AG08396 (cell line): ENCODE measurements at places on chromosomes 1 and 21.

GRCh38 chr1:72482736-72483413 is 200.5 kb upstream of the NEGR1 start:
- DNase-seq, result no peak

GRCh38 chr1:54338464-54338863 is 67.7 kb downstream of the SSBP3 start:
- DNase-seq, result no peak

GRCh38 chr1:208606959-208607358 is 362.8 kb upstream of the PLXNA2 start:
- no peak for DNase-seq

DNA sequence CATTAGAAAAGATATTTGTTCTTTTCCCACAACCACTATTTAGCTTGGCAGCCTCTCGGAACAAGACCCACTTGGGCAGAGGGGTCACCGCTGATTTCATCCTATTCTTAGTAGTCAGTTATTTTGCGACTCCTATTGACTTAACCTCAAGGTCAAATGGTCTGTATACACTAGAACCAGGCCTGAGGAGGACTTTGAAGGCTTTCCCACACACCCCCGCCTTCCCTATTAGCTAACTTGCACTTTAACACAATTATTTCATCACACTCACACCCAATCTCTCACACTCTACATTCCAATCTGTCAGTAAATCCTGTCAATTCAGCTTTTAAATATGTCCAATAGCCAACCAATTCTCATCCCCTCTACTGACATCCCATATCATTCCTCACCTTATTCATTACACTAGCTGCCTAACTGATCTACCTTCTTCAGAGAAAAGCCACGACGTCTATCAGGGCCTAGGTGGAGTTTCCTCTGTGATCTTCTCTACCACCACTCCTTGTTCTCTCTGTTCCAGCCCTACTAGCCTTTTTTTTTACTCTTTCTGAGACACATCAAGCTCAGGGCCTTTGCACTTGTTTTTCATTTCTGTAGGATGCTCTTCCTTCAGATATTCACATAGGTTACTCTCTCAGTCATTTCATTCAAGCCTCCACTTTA is 1.0 kb upstream of the NIBAN1 start:
- DNase-seq, result no peak

DNA sequence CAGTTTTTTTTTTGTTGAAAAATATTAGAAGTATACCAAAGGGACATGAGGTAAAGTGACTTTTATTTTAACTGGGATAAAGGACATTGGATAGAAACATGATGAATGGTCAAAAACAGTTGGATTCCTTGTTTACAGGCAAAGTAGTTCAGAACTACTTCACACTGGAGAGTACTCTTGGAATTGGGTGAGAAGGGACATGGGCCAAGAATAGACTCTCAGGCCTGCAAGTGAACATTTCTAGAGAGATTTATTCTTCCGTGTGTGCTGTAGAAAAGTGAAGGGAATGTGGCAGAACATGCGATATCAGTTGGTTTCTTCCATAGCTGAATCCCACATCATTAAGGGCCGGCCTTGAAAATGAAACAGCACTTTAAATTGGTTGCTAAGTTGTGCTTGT is 290.5 kb downstream of the ADGRL2 start:
- no peak for DNase-seq

GRCh38 chr1:150009604-150010392 is 728 bp downstream of the OTUD7B start:
- peak; percentile 70 for DNase-seq

GRCh38 chr1:158199849-158200248 is 19.2 kb downstream of the CD1D start:
- no peak for DNase-seq

DNA sequence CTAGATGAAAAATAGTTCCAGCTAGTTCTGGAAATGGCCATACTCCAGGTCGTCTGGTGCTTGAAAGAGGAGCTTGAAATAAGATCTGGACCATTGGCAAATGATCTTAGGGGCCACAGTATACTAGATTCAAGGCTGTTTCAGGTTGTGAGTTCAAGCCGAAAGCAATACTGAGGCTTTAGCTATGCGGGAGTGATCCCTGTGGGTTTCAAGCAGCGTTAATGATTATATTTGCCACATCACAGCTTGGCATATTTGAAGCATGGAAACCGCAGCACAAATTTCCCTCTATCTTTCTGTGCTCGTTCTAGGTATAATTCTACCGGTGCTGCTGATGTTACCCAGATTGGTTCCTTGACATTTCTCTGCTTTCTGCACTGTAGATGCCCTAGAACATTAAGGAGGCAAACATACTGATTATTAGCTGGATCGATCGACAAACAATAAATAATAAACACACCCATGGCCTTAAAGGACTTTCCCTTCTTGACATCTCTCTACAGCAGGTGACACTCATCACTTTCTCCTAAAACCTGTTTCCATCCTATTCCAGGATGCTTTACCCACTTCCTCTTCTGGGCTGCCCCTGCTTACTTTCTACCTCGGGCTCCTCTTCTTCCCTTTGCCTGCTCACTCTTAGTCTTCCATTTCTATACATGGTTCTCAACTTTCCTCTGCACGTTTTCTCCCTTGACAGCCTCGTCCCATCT is 40.6 kb upstream of the LYST start:
- DNase-seq, result no peak

GRCh38 chr1:8161546-8162105 is 135.5 kb upstream of the ERRFI1 start:
- no peak for DNase-seq

- peak; percentile 75 for DNase-seq
These were observed 2.9 kb upstream of the PDZK1IP1 start for GRCh38 chr1:47192458-47193384.

GRCh38 chr1:32028746-32029145 is 15.1 kb downstream of the KHDRBS1 start:
- no peak for DNase-seq

DNA sequence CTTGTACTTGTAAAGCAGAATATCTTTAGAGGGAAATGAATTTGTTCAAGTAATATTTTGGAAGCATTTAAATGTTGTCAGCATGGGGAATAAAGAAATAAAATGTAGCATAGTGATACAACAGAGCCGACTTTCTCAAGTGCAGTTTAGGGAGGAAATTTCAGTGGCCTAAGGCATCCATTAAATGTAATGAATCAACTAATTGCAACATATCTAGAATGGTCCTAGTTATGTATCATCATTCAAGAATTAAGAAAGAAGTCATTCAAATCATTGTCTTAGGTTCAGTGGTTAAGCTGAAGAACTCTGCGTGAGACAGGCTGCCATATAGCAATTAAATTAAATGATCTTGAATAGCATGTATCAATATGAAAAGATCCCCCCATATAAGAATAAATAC is 360.7 kb downstream of the TBX15 start:
- no peak for DNase-seq

- DNase-seq, result no peak
These were observed 54.1 kb upstream of the POFUT2 start for GRCh38 chr21:45341779-45342178.

GRCh38 chr1:1318131-1318652 is 6.3 kb downstream of the INTS11 start:
- DNase-seq, result peak; percentile 76

DNA sequence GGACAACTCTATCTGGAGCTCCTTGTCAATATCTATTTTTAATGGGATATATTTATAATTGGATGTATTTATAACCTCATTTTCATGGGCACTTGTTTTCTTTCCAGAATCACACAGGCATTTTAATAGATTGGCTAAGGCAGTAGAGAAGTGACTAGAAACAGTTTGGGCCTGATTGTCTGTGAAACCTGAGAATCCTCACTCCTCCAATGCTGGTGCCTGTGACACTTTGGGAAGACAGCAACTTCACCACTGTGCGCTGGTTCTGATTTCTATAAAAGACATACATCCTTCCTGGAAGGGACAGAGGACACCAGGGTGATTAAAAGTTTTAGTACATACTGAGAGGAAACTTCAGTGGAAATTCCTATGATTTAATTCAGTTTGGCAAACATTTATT is 39.6 kb upstream of the RXRG start:
- no peak for DNase-seq

- DNase-seq, result no peak
These were observed 601.6 kb upstream of the USP24 start for GRCh38 chr1:55816456-55817426.

- DNase-seq, result no peak
These were observed 51.3 kb upstream of the SELENON start for GRCh38 chr1:25748531-25749205.

DNA sequence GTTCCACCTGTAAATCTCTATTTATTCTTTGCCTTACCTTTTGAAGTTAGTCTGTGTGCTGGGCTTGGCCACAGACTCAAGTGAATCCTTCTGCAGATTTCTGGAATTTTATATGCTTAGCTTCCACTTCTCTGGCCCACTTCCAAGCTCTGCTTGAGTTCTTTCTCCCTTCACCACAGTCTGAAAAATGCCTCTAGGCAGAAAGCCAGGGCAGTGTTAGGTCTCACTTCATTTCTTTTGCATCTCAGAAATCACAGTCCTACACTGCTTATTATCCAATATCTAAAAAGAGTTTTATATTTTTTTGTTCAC is 48.9 kb downstream of the INKA2 start:
- peak; percentile 39 for DNase-seq

GRCh38 chr1:21861602-21862429 is 49.8 kb downstream of the LDLRAD2 start:
- peak; percentile 77 for DNase-seq

- DNase-seq, result no peak
These were observed 57.8 kb upstream of the TARBP1 start for GRCh38 chr1:234536741-234537140.

DNA sequence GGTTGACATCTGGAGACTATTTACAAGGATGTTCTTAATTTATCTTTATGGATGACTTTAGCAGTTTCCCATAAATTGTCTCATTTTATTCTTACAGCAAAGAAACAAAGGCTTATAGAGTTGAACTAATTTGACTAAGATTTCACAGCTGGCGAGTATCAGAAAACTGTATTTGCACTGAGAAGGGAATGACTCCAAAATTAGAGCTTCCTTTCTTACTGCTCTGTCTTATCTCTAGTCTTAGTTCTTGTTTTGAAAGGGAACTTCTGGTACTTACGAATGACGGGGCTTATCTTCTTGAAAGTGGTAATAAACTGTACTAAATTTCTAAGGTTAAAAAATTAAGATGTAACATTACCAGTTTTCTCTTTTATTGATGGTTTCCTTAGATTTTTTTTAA is 13.6 kb downstream of the CNST start:
- no peak for DNase-seq

- no peak for DNase-seq
These were observed 17.6 kb upstream of the ARF1 start for GRCh38 chr1:228064741-228065542.

DNA sequence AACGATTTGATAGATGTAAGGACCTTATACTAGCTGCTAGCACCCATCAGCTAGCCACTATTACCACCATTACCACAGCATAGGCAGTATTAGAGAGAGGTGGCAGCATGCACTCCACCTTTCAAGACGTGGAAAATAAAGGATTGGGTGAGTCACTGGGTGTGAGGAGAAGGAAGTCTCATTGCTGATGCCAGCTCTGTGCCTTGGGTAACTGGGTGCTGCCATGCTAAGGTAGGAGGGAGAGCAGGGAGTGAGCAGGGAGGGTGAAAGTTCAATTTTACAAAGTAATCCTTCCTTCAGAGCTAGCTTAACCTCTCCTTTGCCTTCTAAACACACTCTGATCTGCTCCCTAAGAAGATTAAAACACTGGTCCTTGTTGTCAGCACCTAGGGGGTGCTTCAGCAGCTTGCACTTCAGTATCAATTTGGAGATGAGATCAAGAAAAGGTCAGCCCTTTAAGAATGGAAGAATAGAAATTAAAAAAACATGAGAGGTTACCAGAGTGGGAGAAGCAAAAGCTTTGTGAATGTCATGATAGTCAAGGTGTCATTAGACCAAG is 1.8 kb upstream of the LIN9 start:
- DNase-seq, result no peak

DNA sequence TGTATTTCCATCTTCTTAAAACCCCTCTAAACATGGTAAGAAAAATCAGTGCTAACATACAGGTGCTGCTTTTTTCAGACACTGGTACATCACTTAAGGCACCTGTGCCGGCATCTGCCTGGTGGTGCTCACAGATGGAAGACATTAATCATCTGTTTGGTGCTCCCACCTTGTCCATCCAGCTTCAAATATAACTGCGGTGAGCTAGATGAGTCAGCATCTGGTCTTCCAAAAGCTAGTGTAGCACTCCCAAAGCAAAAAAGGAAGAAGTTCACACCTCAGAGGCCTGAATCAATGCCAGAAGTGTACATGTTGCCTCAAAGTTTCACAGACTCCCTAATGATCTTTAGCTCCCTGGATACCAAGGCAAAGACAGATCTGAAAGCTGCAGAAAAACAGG is 44.4 kb downstream of the TM2D1 start:
- DNase-seq, result no peak

DNA sequence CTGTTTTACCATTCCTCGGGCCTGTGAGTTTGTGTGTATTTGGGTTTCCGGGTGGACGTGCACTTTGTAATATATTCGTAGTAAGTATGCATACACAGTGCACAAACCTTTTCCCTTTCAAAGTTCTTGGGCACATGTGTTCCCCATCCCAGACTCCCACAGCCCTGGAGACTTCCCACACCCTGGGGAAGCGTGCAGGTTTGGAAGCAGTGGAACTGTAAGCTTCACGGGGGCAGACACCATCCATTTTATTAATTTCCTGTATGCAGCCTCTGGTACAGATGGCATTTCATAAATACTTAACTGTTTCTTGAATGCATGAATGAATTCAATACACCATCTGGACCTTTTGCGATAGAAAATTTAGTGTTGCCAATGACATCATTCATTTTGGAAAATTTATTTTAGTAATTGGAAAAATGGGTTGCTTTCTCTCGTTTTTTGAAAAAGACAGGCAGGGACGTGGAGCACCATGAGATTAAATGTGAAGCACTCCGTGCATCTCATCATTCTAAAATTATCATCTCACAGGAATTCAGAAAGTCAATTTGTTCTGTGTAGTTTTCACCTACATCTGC is 10.8 kb downstream of the ETS2 start:
- no peak for DNase-seq

DNA sequence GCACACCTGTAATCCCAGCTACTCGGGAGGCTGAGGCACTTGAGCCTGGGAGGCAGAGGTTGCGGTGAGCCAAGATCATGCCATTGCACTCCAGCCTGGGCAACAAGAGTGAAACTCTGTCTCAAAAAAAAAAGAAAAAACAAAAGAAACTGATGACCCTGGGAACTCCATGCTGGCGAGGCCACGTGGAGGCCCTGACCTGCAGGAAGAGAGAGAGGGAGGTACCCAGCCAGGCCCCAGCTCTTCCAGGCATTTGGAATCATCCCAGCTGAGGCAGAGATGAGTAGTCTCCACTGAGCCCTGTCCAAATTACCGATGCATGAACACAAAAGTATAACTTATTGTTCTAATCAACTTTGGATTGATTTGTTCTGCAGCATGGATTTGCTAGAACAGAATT is 132.0 kb upstream of the ZBTB40 start:
- DNase-seq, result no peak

DNA sequence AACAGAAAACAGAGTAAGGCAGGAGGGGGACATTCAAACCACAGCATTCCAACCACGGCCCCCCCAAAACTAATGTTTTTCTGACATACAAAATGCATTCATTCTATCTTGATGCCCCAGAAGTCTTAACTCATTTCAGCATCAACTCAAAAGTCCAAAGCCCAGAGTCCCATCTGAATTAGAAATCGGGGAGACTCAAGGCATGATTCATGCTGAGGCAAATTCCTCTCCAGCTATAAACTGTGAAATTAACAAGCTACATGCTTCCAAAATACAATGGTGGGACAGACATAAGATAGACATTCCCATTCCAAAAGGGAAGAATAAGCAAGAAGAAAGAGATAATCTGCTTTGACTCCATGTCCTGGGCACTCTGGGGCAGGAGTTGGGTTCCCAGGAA is 73.9 kb downstream of the KCNJ15 start:
- DNase-seq, result no peak

- no peak for DNase-seq
These were observed 16.5 kb downstream of the FMO5 start for GRCh38 chr1:147208619-147209018.
